Smooth muscle cell of the brain vasculature (primary cell): ENCODE measurements at places on chromosomes 6 and 20.

GRCh38 chr20:13008761-13009681 lies at the start of gene SPTLC3:
TSS of gene SPTLC3 (plus strand) at chr20:13008972. CDS start at chr20:13009268, 296 bp downstream.
- no peak for DNase-seq

GRCh38 chr6:26358511-26358981 lies 6.5 kb upstream of the BTN3A2 start:
- no peak for DNase-seq

DNA sequence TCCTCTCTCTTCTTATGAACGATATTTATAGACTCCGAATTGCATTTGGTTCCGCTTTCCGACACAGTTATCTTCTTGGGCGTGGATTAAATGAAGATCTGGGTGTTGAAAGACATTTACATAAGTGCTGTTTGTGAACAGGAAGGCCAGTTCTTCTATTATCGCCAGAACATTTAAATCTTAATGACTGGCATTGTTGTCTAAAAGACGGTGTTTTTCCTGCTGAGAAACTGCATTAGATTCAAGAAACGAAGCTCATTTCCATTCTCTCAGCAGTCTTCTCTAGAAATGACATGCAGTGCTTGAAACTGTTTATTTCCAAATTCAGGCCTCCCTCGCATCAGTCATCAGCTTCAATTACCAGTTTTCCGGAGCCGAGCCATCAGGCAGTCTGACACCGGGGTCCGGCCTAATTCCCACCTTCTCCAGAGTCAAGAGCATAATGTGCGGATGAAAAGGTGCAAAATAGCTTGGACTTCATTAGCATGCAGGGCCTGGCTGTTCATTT lies 16.0 kb downstream of the LINC00237 start:
- no peak for DNase-seq

- no peak for DNase-seq
Observed at GRCh38 chr6:155001934-155002333, 6.8 kb downstream of the TIAM2 start.

GRCh38 chr6:121652223-121652622 lies 216.8 kb downstream of the GJA1 start:
- DNase-seq, result no peak

- no peak for DNase-seq
Observed at GRCh38 chr6:79079561-79080041, 1.5 kb upstream of the PHIP start.

DNA sequence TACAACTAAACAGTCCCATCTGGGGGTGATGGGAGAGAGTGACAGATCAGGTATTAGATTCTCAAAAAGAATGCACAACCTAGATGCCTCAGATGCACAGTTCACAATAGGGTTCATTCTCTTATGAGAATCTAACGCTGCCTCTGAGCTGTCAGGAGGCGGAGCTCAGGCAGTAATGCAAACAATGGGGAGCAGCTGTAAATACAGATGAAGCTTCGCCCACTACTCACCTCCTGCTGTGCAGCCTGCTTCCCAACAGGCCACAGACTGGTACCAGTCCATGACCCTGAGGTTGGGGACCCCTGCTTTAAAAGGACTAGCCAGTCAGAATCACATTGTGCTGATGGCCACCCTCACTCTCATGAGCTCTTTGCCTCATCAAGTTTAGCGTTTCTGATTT lies 247.0 kb upstream of the KCNQ5 start:
- no peak for DNase-seq

- no peak for DNase-seq
Observed at GRCh38 chr6:33236852-33237251, 28.6 kb downstream of the RING1 start.

DNA sequence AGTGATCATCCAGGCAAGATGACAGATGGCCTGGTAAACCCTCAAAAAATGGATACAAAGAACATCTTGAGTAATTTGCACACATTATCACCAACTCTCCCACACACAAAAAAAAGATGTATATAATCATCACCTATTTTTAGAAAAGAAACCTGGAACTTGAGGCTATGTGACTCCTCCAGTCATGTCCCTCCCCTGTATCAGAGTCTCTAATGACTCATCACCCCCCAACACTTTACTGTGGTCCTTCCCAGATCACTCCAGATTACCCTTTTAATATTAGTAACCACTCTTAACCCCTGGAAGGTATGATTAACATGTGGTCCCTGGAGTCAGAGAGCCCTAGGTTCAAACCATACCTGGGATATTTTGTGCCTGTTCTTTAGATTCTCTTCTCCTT lies 144.8 kb downstream of the ZNF217 start:
- no peak for DNase-seq

DNA sequence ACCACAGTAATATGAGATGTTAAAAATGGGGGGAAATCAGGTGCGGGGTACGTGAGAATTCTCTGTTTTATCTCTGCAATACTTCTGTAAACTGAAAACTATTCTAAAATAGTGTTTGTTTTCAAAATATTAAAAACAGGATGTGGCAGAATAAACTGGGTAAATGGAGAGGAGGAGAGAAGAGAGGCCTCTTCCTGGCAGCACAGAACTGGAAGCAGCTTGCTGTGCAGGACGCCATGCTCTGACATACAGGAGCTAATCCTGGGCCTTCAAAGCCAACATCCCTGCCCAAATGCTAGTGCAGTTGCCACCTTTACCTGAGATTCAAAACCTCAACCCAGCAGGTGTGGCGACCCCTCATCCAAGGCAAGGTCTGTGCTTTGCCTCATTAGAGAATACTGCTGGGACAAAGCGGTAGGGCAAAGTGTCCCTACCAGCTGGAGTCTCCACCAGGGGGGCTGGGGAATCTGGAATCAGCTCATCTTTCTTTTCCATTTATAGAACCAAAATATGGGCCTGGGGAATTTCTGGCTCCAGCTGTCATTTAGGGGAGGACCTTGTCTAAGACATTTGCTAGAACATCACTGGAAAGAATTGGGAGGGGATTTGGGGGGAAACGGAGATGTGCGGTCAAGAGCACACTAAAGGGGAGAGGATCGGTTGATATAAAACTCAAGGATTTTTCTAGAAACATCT lies 67.3 kb downstream of the SCML4 start:
- no peak for DNase-seq

- DNase-seq, result no peak
Observed at GRCh38 chr6:148249679-148250375, 92.8 kb upstream of the SASH1 start.
